ENCODE measurements at places on chromosomes 6 and 20.
A peak's percentile ranks its signal among the peaks of the same experiment; 100 is the strongest.

DNA sequence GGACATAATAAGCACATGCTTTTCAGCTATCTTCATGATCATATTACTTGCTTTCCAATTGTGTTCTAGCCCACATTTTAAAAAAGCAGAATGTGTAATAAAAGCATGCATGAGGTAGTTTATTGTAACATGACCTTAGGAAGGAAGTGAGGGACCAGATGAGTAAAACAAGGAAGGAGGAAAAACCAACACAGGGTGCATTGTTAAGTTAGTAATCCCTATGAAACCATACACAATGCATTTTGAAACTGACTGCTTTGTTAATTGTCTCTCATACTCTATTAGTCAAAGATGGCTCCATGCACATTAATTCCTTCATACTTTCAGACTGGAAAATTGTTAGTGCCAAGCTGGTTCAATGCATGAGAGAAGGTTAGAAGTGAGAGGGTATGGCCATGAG, 37.7 kb upstream of the CENPW start:
- no peak for DNase-seq

DNA sequence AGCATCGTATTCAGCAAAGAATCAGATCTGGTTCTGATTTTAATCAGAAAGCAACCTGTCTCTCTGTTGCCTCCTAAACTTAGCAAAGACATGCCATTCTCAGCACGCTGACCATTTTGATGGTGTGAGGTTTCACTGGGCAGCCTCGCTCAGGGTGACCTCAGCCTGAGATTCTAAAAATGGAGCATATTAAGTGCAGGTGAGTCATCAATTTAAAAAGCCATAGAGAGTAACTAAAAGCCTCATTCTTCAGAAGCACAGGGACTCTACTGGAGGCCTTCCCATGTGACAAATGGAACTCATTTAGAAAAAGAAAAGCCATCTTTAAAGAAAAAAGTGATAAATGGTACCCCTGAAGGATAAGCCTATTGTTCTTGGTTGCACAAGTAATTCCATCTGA, 91.3 kb downstream of the FILIP1 start:
- DNase-seq = peak; percentile 84

DNA sequence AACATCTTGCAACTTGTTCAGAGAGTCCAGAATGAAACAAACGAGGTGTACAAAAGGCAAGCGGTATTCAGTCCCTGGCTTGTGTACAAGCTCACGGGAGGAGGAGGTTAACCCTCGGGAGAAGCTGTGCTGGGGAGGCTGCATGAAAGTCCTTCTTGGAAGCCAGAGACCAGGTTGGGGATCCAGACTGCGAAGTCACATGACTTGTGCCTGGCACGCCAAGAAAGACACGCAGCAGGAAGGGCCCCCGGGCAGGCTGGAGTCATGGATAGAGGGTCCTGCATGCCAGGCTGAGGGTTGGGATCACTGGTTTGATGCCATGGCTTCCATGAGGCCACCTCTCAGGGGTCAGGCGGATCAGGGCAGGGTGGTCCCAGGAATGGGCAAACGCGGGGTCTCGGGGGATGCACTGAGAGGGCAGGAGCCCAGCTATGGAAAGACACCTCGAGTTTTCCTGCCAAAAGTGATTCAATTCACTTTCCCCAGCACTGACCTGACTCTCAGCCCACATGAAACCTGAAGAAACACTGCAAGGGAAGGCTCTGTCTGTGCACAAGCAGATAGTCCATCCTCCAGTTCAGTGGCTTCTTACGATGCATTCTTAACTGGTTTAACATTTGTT, 79.4 kb downstream of the DLL1 start:
- no peak for DNase-seq

- DNase-seq = no peak
These were observed 57.5 kb upstream of the BHLHE23 start for GRCh38 chr20:63064310-63064709.

- DNase-seq = peak; percentile 99
These were observed 104.7 kb upstream of the SGK1 start for GRCh38 chr6:134422426-134423231.

GRCh38 chr6:8545336-8545735, 110.0 kb upstream of the SLC35B3 start:
- DNase-seq = no peak

DNA sequence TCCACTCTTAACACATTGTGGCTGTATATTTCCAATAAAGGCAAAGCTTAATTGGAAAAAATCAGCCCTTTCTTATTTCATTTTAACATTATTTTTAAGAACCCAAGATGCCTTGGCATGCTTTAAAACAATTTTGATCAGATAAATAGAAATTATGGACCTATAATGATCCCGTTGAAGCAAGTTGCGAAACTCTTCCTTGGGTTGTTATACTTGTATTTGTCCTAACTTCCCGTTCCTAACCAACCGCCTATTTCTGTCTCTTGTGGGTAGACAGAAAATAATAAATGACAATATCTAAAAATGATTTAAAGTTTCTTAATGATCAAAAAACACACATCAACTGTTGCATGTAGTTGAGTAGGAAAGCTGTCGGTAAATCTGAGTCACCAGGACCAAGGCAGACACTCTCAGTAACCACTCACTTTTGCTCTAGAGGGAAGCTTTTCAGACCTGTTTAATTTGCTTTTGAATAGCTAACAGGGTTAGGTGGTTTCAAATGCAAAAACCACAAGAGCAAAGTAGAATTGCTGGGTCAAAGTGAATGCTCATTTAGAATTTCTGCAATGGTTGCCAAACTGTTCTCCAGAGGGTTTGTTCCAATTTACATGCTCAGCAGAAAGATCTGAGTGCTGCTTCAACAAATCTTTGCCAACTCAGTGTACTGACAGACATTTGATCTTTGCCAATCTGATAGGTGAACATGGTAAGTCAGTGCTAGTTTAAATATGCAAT, 34.2 kb upstream of the KCNK5 start:
- no peak for DNase-seq

GRCh38 chr6:4672772-4673171, 103.4 kb upstream of the CDYL start:
- no peak for DNase-seq

DNA sequence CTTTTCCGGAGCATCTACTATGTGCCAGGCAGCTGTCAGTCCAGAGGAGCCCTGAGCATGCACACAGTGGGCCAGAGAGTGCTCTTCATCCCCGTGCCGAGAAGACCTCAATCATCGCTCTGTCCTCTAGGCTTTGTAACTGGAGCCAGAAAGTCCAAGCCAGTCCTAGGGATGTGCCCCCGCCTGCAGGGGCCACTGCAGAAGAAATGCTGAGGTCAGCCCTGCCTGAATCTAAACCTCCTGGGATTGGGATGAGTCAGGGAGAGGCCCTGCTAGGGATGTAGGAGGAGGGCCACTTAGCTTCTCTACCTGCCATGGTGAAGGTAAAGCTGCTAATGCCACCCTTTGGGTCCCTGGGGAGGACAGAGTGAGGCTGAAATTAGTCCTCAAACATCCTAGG, 146.8 kb downstream of the CDC5L start:
- DNase-seq = no peak

GRCh38 chr6:52667572-52667971, 3.3 kb upstream of the TMEM14A start:
- DNase-seq = no peak

DNA sequence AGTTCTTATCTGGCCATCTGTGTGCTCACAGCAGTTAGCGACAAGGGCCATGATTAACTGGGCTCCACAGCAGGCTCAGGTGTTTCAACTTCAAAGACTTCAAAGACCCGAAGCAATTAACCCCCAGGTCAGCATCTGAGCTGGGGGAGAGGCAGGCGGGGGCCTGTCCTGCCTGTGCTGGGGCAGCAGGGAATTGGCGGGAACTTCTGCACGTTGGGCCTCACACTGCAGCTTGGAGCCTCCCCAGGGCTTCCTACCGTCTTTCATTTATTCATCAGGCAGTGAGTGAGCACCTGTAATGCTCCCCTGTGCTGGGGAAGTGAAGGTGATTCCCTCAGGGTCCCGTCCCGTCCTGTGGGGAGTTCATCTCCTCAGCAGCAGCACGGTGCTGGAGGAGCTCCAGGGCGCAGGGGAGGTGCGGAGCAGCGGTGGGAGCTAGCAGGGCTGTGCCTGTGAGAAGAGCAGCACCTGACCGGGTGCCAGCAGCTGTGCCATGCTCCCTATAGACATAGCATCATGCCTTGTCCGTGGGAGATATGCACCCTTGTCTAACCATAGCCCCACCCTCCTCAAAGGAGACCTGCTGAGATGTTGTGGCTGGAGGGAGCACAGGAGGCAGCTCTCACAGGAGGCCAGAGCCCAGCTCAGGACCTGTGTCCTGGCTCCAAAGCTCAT, 51.8 kb upstream of the FRMD1 start:
- no peak for DNase-seq

DNA sequence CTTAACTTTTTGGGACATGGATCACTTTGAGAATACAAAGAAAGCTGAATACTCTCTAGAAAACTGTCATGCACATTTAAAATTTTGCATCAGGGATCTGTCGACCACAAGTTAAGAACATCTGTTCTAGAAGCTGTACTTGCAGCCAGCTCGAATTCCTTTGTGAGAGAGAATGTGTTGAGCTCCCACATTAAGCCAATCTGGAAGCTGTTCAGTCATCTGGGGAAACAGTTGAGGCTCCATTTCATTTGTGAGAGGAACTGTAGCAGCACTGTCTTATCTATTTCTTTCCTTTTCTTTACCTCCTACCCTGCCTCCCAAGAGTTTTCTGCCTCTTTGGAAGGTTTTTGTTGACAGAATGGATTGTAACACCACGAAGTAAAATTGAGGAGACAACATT, 50.8 kb downstream of the KAT14 start:
- DNase-seq = no peak

- peak; percentile 81 for DNase-seq
These were observed 107.0 kb downstream of the ESR1 start for GRCh38 chr6:151914484-151914883.

DNA sequence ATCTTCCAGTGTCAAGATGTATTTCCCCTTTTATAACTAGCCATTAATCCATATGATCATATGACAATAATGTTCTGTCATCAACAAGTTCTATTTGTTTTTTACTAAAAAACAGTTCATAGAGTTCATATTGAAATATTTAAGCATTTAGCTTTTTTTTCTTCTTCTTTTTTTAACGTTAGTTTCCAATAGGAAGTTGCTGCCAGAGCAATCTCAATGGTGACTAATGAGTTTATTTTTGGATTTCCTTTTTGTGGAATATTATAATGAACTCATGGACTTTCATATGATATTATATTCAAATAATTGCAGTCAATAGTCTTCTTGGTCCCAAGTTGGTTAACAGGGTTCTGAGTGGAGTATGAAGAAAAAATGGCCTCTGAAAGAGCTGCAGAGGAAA, 343.3 kb downstream of the BCKDHB start:
- DNase-seq = no peak

Measured in ELR (cell line).